H1 (cell line): ENCODE measurements at places on chromosomes 1 and 21. TPM values are rescaled to one million over a fixed set of nuclear protein-coding genes. Genes with fewer than 3 reads are reported as not detected.

Gene PMF1
- total RNA-seq = 113 and 116 TPM in 2 replicates

Gene FCRL6
- total RNA-seq = not detected in 2 replicates

Gene MMP23B
- 14.6 and 19.1 TPM in 2 replicates for total RNA-seq

Gene RBP7
- 7.2 and 7.7 TPM in 2 replicates for total RNA-seq

Gene SH2D5
- total RNA-seq = 18.3 and 18.4 TPM in 2 replicates

Gene CRNN
- not detected in 2 replicates for total RNA-seq

DNA sequence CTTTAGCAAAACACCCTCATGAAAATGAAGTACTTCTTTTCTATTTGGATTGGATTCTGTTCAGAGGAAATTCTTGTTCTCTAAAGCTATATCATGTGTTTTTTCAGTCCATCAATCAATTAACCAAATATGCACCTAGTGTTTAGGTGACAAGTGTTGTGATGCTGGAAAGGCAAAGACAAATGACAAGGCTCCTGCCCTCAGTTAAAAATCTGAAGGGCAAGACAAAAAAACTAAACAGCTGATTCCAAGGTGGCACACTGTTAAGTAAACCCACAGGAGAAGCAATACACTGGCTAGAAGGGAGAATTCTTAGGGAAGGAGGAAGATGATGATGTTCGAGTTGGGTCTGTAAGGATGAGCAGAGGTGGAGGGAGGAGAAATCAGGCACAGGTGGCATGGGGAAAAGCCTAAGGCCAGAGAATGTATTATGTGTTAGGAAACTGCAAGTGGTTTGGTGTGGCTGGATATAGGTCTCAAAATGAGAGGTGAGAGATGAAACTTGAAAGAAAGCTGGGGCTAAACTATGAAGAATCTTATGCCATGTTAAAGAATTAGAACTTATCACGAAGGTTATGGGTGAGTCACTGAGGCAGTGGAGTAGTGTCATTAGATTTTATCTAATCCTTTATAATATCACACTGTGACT, 51.8 kb upstream of the GFI1 start:
- DNase-seq = no peak
- H3K4me1 ChIP-seq = no peaks in the 10 kb centered on the region
- no peak overlapping the region for H3K27ac ChIP-seq

DNA sequence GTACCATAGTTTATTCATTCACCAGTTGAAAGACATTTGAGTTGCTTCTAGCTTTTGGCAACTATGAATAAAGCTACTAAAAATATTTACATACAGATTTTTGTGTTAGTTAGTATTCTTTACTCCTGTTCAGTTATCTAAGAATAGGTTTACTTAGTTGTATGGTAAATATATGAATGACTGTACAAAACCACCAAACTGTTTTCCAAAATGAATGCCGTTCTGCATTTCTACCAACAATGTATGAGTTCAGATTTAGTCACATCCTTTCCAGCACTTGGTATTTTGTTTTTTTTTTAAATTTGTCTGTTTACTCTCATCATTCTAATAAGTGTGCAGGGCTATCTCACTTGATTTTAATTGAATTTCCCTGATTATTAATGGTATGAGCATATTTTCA, 3.4 kb upstream of the KIFAP3 start:
- no peak for DNase-seq
- no peak overlapping the region for H3K27ac ChIP-seq
- no peaks in the 10 kb centered on the region for H3K27me3 ChIP-seq
- H3K4me1 ChIP-seq = no peaks in the 10 kb centered on the region

DNA sequence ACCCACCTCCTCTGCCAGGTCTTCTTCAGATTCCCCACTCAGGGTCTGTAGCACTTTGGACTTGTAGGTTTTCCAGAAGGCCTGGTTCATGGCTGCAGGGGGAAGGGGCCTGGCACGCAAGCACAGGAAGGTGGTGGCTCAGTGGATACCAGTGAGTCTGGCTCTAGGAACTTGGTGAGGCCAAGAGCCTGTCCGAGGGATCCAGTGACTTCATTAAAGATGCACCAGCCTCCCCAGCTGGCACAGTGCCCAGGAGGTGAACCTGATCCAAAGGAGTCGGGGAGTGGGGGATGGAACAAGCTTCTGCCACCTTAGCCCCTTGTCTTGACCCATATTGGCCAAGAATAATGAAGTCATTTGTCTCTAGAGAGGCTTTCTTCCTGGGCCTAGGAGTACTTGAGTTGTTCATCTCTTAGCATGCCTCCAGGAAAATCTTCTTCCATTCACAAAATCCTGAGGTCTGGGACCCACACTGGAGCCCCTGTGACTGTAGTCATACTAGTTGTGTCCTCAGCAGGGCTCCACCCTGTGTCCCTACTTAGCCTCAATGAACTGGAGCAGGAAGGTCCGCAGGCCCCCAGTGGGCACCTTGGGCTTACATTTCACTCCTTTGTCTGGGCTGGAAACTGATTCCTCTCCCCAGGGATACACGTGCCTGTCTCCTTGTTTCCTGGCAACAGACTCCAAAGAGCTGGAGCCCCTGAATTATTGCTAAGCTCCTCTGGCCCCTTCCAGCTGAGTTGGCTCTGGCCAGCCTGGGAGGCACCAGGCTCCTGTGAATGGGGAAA, at the start of gene C1orf232:
Gene C1orf232, minus strand, starts transcription at position 554 of the 788 bp plus-strand sequence. Its CDS starts 464 bp downstream, at position 90.
- no peak for DNase-seq
- H3K4me3 ChIP-seq = peak within 1 kb of the TSS; percentile 74
- peaks cover 17% of the 10 kb centered on the region for H3K4me1 ChIP-seq

DNA sequence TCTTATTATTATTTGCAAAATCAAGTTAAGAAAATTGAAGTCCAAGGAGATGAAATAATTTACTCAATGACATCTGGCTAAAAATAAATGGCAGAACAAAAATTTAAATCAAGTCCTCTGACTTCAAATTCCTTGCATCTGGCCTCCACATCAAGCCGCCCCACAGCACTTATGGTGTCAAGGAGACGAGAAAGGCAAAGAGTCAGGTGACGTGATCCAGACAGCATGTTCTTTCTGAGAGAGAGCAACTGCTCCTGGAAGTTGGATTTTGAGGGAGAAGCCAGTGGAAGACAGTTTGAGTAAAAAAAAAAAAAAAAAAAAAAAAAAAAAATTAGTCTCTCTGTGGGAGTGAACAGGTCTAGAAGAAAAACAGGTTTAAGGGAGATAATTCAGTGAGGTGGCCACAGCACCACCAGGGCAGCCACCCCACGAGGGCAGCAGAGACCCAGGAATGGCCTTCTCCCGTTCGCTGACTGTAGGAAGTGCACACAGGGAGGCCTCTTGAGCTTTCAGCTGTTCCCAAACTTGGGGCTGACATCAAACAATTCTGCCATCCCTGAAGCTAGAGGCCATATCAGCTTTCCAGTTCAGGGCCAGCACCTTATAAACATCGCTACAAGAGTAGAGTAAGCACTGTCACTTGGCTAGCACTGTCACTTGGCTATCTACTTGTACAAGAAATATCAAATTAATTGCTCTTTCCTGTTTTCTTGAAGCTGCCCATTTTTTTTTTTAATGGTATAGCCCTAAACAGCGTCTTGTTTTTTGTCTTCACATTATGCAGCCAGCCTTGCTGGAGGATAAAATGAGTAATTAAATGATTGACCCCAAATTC, 7.8 kb downstream of the C1orf162 start:
- H3K27ac ChIP-seq = no peak overlapping the region
- H3K4me3 ChIP-seq = no peak overlapping the region
- H3K4me1 ChIP-seq = no peaks in the 10 kb centered on the region
- peak; percentile 75 for DNase-seq
- no peaks in the 10 kb centered on the region for H3K36me3 ChIP-seq

DNA sequence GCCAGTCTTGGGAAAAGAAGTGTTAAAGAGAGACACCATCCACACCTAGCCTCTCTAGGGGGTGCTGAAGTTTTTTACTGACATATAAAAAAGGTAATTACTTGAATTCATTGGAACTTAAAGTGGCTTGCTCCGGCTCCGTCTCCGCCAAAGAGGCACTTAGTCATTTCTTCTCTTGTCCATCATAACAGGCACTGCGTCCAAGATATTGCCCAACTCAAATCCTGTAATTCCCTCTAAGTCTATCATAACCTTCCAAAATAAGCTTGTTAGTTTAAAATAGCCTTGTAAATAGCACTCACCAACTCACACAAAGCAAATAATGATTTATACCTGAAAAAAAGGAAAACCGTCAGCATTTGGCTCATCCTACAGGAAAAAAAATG, 160.5 kb downstream of the ZBTB18 start:
- no peak for DNase-seq
- no peak overlapping the region for H3K4me3 ChIP-seq
- H3K27me3 ChIP-seq = no peaks in the 10 kb centered on the region
- H3K36me3 ChIP-seq = no peaks in the 10 kb centered on the region
- no peak overlapping the region for H3K27ac ChIP-seq

DNA sequence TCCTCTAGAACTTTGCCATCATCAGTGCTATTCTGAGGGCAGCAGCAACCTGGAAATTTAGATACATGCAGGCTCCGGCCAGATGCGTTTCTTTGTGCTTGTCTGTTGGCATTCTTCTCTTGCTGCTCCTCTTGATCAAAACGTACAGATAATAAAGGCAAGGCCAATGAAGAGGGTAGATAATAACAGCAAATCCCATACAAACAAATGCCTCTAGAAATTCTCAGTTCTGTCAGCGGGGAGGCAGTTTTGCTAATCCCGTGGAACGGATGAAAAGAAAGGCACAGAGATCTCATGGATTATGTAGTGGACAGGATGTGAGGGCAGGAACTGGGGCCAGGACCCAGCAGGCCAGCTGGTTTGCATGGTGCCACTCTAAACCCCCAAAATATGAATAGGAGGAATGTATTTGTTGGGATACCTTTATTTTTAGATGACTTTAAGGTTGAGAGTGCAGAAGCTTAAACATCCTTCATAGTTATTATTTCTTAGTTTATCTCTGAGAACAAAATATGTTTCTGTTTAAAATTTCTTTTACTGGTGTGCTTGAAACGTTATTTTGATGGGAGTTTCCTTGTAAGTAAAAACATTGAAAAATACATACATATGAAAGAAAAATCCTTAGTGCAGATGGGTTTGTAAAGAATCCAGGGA, 1.5 kb downstream of the ITSN1 start:
- H3K27ac ChIP-seq = no peak overlapping the region
- no peaks in the 10 kb centered on the region for H3K36me3 ChIP-seq
- peak overlapping the region; percentile 68 for H3K4me3 ChIP-seq
- H3K4me1 ChIP-seq = no peaks in the 10 kb centered on the region
- no peak for DNase-seq
- H3K27me3 ChIP-seq = no peaks in the 10 kb centered on the region

- no peak for DNase-seq
- no peak overlapping the region for H3K27ac ChIP-seq
- H3K36me3 ChIP-seq = no peaks in the 10 kb centered on the region
- H3K27me3 ChIP-seq = no peaks in the 10 kb centered on the region
Observed at GRCh38 chr1:118404024-118404423, 219.0 kb upstream of the SPAG17 start.

GRCh38 chr21:18164483-18164882, 80.2 kb upstream of the CHODL start:
- no peaks in the 10 kb centered on the region for H3K27me3 ChIP-seq
- no peak for DNase-seq
- no peaks in the 10 kb centered on the region for H3K4me1 ChIP-seq

DNA sequence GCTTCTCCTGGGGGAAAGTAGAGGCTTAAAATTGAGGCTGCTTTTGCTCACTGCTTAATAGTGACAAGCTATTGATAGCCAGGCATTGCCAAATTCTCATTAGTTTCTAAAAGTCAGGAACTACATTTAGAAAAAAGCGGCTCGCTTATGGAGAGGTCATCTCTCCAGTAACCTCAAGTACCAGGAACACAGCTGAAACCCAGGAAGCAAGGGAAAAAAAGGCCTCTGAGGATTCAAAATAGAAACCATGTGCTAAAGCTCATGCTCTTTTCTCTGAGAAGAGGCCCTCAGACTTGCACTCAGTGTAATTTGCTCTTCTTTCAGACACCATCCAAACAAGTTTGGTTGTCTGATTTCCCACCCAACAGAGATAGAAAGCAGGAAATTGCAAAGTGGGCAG, 261.4 kb upstream of the USP25 start:
- no peaks in the 10 kb centered on the region for H3K27me3 ChIP-seq
- H3K4me3 ChIP-seq = no peak overlapping the region
- H3K4me1 ChIP-seq = no peaks in the 10 kb centered on the region
- DNase-seq = no peak
